ENCODE measurements at places on chromosomes 13 and 19.

DNA sequence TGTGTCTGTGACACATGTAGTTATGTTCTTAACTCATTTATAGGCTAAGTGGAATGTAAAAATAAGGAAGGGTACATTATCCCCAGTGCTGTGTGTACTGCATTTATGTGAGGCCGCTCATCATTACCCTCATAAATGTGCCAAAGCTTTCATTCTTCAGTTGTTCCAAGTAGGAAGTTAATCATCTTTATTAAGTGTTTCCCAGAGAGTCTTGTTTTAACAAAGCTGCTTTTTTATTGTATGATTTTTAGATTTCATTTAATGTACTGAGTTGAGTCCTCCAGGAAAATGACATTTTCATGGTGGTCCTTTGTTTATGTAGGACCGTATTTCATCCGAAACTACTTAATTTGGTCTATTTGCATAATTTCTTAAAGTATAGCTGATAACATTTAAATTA lies 379.8 kb downstream of the DLEU7 start:
- DNase-seq, result no peak

DNA sequence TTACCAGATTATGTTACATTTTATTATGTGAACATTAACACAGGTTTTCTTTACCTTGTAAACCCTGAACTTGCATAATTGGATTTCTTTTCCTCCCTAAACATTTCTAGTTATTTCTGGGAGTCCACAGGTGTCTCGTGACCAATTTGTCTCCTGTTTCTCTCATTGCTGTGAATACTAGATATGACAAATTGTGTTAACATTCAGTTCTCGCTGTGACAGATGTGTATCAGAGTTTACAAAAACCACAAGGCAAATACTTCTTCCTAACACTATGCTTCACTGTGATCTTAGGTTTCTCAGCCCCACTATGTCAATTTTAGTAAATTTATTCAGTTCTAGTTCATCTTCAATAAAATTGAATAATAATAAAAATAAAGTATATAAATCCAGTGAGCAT lies 1554.9 kb downstream of the EFNB2 start:
- DNase-seq, result no peak

DNA sequence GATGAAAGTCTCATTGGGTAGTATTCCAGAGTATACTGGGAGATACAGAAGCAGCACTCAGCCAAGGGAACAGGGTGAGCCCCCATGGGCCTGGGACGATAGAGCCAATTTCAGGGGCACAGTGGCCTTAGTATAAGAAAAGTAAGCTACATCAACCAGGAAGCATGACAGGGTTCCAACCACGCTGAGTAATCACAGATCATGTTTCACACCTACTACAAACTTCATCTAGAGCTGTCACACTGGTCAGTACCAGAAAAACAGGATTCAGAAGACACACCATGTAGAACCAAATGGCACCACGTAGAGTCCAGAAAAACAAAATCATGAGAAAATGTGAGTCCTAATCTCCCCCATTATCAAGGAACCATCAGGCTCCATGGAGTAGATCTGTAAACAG lies 1292.4 kb upstream of the MIR17HG start:
- no peak for DNase-seq

GRCh38 chr13:38657191-38657590 lies 29.7 kb upstream of the FREM2 start:
- DNase-seq, result no peak

DNA sequence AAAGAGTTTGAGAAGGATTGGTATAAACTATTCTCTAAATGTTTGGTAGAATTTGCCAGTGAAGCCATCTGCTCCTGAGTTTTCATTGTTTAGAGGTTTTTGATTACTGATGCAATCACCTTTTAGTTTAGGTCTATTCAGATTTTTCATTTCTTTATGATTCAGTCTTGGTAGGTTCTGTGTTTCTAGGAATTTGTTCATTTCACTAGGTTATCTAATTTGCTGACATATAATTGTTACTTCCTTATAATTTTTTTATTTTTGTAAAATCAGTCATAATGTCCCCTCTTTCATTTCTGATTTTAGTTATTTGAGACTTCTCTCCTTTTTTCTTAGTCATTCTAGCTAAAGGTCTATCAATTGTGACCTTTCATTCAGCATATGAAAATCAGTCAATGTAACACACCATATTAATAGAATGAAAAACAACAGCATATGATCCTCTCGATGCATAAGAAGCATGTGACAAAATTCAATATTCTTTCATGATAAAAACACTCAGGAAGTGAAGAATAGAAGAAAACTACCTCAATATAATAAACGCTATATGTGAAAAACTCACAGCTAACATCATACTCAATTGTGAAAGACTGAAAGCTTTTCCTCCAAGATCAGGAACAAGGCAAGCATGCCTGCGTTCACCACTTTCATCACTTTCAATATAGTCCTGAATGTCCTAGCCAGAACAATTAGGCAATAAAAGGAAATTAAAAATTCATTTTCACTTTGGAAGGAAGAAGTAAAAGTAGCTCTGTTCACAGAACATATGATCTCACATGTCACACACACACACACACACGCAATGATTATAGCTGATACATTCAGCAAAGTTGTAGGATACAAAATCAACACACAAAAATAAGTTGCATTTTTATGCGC lies 149.1 kb downstream of the COG6 start:
- DNase-seq, result no peak

DNA sequence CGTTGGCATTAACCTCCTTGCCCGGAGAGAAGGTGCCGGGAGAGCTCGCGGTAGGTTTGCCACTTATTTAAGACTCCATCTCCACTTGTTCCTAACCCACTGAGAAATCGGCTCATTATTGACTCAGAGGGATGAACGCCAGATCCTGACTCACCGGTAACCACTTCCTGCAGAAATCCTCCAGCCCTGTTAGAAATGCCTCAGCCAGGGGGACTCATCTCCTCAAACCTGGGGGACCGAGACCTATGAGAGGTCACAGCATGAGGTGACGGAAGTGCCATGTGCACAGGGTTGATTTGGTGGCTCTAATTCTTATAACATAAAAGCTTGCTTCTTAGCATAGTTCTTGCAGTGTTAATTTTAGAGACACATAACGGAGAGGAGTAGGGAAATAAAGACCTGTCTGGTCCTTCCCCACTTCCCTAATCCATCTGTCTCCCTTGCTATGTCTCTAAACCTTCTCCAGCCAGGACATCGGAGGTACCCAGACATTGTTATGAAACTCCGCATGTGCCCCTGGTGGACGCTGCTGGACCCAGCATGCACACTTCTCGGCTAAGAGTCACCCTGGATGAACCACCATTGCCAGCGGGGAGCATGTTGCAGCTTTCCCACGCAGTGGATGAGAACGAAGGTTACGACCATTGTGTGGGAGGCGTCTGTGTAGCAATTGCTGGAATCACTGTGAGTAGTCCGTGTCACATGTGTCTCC lies 158.9 kb downstream of the EFNB2 start:
- peak; percentile 5 for DNase-seq

GRCh38 chr19:4453232-4454179 lies 4.1 kb downstream of the UBXN6 start:
- DNase-seq, result no peak

- no peak for DNase-seq
Observed at GRCh38 chr13:41673640-41674039, 216.3 kb downstream of the RGCC start.

- DNase-seq, result peak; percentile 66
Observed at GRCh38 chr19:46000491-46001246, 5.4 kb downstream of the CCDC61 start.

- DNase-seq, result no peak
Observed at GRCh38 chr13:48648446-48648845, 5.3 kb upstream of the CYSLTR2 start.

DNA sequence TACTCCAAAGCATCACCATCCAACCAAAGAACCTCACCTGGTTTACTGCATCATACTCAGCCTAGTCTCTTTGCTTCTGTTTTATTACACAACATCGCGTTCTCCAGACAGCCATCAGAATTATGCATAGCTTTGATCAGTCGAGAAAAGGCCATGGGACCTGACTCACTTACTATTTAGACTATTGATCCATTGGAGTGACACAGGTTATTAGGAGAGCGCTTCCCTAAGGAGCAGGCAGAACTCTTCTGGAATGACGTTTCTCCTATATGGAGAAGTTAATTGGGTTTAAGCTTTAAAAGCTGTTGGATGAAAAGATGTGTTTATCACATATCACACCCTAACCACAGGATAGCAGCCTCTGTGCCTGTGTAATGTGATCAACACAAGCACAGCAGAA lies 649.1 kb upstream of the SLC10A2 start:
- no peak for DNase-seq

DNA sequence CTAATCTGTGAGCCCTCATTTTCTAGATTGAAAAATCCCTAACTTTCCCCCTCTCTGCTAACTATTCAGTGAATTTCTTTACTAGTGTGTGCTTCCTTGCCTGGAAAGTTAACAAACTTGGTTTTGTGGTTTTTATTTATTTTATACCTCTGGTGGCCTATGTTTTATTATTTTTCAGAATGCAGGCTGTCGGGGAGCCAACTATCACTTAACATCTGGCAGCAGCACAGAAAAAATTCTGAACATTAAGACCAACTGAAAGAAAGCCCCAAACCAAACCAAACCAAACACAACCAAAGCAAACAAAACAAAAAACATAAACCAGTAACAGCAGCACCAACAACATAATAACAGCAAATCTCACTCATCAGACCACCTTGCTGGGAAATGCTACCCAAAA lies 109.0 kb upstream of the KL start:
- no peak for DNase-seq

GRCh38 chr13:61831026-61831425 lies 415.4 kb upstream of the PCDH20 start:
- no peak for DNase-seq

GRCh38 chr13:32159137-32159869 lies 127.7 kb downstream of the FRY start:
- DNase-seq, result no peak
